ENCODE measurements at places on chromosomes 5 and 9.

- peak; percentile 39 for DNase-seq
These were observed 36.1 kb downstream of the TLE1 start for GRCh38 chr9:81653240-81653639.

GRCh38 chr5:56172241-56172640 is 60.9 kb downstream of the ANKRD55 start:
- peak; percentile 40 for DNase-seq

- no peak for DNase-seq
These were observed 32.4 kb downstream of the MAST4 start for GRCh38 chr5:66628561-66628960.

DNA sequence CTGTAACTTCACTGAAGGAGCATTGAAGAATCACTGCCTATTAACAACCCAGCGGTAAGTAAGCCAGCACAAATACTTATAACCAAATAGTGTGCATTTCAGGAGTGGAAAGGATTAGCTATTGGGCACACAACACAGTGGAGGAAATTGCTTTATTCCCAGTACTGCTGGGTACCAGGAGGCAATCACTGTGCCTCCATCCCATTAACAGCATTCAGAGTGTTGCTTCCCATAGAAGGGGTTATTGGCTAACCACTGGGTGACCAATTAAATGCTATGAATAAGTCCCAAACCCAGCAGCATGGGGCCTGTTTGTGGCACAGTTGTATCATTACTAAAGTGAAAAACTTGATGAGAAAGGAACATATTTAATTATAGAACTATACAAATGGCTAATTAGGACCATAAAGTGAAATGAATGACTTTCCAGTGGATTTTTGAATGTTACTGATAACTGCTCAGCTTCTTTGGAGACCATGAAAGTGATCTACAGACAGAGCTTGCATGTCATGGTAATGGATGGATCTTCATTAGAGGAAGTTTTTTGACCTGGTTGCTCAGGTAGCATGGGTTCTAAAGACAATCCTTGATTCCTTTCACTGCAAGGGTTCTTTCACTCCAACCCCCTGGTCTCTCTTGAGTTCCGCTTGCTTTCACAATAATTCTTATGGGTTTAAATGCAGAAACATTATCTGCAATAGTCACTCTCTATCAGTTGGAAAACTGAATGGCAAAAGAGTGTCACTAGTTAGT is 413.3 kb upstream of the RORB start:
- peak; percentile 16 for DNase-seq

DNA sequence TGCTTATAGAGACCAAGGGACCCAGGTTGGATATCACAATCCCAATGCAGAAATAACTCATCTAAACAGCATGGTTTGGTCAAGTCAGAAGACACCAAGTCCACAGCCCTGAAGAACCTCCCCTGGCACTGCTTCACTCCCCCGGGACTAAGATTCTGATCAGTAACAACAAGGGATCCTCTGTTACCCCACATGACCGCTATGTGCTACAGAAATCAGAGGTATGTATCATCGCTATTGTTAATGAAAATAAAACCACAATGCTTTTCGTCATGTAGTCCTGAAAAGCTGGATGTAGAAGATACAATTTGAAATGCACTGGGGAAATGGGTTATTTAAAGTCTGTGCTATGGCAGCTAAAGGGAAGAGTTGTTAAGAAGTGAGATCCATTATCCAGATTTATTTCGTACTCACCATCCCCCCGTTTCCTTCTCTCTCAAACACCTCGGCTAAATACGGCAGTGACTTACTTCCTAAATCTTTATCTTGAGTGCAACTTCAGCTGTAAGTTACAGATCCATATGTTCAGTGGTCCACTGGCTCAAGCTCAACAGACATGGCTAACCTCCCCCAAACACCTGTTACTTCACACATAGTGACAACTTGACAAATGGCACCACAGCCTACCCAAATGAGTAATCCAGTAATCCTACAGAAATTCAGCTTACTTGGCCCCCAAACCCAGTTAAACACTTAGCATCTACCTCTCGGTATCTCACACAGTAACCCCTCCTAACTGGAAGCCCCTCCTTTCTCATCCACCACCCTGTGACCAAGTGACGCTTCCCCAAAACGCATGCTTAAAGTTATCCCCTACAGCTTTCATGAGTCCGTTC is 129.2 kb downstream of the MYO10 start:
- no peak for DNase-seq

DNA sequence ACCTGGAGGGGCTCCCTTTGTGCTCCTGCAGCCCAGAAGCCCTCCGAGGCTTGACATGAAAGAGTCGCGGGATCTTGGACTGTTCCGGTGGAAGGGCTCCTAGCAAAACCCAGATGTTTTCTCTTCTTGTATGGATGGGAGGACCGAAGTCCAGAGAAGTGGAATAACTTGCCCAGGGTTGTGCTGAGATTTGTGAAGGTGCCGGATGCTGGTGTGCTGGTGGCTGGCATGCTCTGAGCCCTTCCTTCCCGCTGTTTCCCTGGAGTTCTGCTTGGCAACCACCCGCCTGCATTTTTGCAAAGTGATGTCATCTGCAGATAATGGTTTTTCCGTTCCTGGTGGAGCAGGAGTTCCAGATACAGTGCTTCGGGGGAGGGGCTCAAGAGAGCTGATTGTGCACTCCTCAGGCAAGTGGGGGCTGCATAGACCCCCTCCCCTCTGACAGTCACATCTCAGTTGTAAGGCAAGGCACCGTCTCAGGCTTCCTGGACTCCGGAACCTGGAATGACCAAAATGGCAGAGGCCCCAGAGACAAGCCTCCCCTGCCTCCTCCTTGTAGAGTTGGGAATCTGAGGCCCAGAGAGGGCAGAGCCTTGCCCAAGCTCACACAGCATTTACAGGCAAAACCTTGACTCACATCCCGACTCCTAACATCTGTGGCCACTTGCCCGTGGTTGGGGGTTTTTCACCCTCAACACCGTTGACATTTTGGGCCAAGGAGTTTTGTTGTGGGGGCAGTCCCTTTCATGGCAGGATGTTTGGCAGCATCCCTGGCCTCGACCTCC is 157.0 kb downstream of the RGS3 start:
- DNase-seq: peak; percentile 93

DNA sequence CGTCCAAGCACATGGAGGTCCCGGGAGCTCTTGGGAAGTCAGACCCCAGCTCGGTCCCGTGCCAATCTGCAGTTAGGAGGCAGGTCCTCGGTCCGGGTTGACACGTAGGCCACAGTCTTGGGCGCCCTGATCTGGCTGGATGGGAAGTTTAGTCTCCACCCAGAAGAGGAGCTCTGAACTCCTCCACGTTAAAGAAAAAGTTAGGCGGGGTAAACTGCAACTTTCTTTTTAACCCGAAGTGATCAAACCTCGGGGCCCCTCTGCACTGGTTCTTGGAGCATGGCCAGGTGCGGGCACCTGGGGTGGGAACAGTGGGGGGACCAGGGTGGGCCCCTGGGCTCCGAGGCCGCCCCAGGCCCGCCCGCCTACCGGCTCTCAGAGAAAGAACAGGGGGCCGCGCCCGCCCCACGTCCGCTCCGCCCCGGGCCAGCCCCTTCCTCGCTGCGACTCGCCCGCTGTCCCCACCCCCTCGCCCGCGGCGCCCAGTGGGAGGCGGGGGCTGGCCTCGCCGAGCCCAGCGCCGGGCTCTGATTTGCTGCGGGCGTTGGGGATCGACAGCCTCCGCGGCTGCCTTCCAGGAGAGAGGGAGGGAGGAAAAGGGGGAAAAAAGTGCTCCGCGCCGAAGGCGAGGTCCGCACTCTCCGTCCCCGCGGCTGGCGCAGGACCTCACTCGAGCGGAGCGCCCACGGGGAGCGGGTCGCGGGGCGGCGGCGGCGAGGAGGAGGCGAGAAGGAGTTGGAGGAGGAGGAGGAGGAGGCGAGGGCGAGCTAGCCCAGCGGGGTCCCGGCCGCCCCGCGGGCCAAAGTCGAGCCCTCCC is at the start of gene COL5A1:
Gene COL5A1 (plus strand): TSS at position 631 of the 817 bp plus-strand sequence. CDS start 385 bp downstream, outside the sequence.
- DNase-seq: peak; percentile 95

DNA sequence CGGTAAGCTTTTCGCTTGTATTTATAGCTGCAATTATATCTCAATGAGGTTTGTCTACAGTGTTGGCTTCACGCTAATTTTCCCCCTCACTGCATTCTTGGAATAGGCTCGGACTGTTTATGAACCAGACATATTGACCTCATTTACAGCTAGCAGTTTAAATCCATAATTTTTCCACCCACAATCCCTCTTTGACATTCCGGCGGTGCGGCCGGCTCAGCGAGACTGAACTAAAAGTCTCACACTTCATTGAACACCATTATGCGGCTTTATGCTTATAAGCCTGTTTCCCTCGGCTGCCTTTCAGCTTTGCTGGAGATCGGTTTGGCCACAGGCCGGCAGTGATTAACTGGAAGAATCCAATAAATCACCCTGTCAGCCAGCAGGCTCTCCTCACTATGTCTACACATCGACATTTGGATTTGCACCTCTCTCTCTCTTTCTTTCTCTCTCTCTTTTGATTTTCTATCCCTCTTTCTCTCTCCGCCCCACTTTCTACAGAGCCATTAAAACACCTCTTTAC is 315.0 kb upstream of the TLE4 start:
- DNase-seq: peak; percentile 96

GRCh38 chr5:22938362-22938761 is 85.2 kb upstream of the CDH12 start:
- DNase-seq: peak; percentile 9

DNA sequence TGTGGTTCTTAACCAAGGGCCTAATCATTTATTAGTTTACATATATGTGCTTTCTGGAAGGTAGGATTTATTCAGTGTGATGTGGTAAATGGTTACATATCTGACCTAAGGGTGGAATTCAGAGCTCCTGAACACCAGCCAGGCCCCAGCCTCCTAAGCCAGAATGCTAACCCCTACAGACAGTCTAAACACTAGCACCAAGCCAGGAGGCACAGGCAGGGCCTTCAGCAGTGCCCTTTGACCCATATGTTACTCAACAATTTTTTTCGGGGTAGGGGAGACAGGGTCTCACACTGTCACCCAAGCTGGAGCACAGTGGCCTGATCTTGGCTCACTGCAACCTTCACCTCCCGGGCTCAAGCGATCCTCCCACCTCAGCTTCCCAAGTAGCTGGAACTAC is 40.3 kb downstream of the PRKACG start:
- DNase-seq: no peak

DNA sequence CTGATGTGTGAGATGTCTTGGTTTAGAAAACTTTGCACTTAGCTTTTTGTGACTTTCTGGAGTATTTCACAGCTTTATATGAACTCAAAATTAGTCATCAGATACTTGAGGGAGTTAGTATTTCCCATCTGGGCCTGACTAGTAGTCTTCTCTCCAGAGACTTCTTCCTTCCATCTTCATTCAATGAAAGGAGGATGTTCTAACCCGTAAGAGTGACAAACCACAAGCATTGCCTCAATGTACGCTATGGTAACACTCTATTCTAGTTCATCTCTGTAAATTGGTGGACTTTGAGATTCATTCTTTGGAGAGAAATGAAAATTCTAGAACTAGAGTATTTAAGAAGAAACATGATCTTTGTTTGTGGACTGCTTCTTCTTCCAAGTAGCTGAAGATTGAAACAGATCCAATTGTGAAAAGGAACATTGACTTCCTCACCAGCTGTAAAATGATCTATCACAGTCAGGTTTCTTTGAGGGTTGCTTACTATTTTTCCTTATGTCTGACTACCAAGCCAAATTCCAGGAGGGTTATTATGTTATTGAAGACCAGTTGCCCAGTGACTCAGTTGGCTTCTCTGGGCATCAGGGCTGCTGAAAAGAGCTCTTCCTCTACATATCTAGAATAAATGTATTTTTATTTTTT is 157.6 kb downstream of the SLC12A2 start:
- DNase-seq: peak; percentile 68

DNA sequence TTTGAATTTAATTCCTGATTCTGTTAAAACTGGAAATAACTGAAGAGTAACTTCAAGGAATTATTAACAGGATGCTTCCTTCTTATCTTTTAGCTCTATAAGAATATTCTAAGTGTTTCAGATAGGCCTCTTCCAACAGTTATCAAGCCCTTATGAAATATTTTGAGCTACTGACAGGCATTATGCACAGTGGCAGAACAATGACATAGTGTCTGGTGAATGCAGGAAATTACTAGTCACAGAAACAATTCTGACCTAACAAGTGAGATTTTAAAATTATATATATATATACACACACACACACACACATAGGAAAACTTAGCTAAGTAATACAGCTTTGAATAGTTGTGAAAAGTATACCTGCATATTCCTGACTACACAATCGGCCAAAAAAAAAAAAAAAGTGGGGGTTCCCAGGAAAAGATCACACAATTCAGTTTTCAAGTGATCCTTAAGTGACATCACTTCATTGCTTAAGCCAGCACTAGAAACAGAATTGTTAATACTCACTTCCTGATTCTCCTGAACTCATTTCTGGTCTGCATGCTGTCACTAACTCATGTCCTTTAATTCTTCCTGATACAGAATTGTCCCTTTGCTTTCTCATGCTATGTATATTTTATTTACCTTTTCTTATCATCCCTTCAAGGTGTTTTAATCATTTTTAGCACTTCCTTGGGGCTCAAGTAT is 77.3 kb downstream of the SLC25A46 start:
- peak; percentile 2 for DNase-seq

- DNase-seq: no peak
These were observed 1117.2 kb upstream of the DMAC1 start for GRCh38 chr9:8916771-8917170.

GRCh38 chr5:6713274-6714225 is at the start of gene TENT4A:
Gene TENT4A, plus strand, starts transcription at chr5:6713432. Its CDS starts 552 bp downstream, at chr5:6713984.
- no peak for DNase-seq

DNA sequence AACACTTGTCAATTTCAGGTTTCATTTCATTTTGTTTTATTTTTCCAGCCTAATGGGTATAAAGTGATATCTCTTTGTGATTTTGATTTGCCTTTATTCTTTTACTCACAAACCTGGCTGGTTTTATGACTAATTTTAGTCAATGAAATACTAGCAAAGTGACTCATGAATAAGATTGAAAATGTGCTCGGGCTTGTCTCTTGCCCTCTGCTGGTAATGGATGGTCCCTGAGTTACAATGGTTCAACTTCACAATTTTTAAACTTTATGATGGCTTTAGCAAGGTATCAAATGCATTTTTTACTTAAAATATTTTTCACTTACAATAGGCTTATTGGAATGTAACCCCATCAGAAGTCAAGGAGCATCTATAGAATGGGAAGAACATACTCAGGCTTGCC is 431.4 kb upstream of the CCNG1 start:
- no peak for DNase-seq

- DNase-seq: no peak
These were observed 76.3 kb downstream of the ERMP1 start for GRCh38 chr9:5756633-5757032.

GRCh38 chr5:116441223-116441622 is 133.4 kb downstream of the SEMA6A start:
- no peak for DNase-seq

GRCh38 chr9:18745710-18746109 is 271.8 kb downstream of the ADAMTSL1 start:
- no peak for DNase-seq

DNA sequence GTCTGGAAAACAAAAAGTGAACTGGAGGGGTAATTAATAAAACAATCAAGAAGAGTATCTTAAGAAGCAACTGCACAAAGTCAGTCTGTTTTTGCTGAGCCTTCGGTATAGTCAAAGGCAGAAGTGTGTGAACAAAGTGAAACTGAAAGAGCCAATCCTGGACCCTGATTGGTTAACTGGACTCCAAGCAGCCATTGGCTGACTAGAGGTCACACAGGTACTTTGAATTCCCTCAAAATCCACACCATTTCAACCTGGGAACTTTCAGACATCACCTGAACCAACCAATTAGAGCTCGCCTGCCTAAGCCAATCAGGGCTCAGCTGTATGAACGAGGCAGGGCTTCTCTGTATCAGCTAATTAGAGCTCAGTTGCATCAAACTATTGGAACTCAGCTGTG is 286.7 kb downstream of the TLE4 start:
- peak; percentile 3 for DNase-seq
